T-helper 1 cell (primary cell): ENCODE measurements at places on chromosomes 6 and 20.

DNA sequence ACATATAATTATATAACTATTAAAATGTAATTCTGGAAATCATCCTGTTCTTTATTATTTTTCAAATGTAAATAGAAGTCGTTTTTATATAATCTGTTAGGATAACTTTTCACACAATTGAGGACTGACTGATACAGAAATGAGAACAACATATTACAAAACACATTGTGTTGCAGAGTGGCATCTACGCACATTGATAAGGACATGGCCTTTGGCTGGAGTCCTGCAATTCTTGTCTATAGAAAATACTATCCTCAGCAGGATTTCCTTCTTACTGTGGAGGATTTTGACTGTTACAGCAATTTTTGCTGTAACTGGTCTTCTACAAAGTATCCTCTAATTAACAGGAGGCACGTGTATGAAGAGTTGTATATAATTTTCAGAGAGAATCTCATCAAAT lies 19.8 kb downstream of the SH3BGRL2 start:
- no peak for DNase-seq

GRCh38 chr6:36227379-36228228 lies 31.1 kb downstream of the BRPF3 start:
- DNase-seq, result no peak

- peak; percentile 27 for DNase-seq
Observed at GRCh38 chr20:46349035-46349741, 40.9 kb upstream of the CDH22 start.

DNA sequence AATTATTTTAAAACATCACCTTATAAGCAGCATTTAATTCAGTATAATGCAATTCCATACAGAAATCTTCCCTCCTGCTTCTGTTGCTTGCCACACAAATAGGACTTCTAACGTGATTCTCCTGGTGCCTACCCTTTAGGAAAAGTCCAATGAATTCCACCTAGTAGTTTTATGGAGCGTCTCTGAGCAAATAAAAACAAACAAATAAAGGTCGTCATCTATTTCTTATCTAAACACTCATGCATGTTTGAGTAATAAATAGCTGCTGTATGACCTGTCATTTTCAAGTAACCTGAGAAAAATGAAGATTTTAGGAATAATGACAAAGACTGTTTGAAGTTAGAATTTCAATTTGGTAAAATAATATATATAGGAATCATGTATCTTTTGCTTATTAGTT lies 102.7 kb downstream of the BMP5 start:
- DNase-seq, result no peak

DNA sequence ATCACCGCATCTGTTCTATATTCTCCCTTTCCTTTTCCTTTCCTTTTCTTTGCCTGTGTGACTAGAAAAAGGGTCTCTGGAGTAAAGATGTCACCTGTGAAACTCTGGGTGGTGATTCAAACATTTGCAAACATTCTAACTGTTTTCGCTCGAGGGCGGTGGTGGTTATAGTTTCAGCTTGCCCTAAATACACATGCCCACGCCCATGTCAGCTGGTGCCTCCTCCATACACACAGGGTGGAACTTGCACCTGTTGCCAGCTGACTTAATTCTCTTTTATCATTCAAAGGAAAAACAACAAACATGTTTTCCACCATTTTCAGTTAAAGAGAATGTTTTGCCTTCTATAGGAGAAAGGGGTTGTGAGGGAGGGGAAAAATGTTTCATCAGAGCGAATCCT lies 381.9 kb upstream of the ARID1B start:
- peak; percentile 17 for DNase-seq

DNA sequence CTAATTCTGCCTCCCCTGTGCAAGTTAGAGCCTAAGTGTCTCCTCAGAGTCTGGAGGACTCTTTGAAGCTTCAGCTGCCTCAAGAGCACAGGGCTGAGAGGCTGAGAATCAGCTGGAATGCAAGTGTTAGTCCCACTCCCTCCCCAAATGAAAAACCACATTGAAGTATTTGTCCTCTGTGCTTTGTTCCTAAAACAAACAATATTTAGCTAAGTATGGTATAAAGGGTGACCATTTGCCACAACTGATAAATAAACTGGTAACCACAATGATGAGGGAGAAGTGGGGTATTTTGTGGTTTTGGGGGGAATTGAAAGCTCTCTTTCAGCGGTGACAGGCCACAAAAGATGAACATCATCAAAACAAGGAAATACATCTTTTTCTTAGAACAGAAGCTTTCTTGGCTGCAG lies 91.7 kb upstream of the HDDC2 start:
- no peak for DNase-seq

- DNase-seq, result no peak
Observed at GRCh38 chr6:15001326-15001910, 244.5 kb upstream of the JARID2 start.

GRCh38 chr6:70414813-70415212 lies 1.5 kb downstream of the FAM135A start:
- DNase-seq, result no peak

DNA sequence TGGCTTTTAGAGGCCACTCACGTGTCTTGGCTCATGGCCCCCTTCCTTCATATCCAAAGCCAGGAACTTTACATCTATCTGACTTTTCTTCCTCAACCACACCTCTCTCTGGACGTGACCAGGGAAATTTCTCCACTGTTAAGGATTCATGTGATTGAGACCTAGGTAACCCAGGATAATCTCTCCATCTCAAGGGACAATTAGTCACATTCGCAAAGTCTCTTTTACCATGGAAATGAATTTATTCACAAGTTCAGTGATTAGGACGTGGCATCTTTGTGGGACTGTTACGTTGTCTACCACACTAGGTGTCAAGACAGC lies 227.5 kb upstream of the RAB32 start:
- no peak for DNase-seq

- DNase-seq, result no peak
Observed at GRCh38 chr6:92130944-92131343, 1288.4 kb downstream of the EPHA7 start.

DNA sequence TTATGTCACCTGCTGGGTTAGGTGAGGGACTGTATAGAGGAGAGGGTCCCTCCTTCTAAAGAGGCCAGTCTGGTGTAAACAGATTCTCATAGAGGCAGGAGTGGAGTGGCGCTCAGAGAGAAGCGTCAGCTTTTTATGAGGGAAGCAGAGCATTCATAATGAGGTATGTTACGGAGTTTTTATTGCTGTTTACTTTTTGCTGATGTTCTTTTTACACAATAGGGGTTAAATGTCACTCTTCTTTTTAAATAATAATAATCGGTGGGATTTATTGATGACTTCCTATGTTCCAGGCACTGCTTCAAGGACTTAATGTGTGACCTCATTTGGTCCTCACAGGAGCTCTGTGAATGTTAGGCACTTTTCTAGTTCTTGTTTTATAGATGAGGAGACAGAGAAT lies 79.9 kb downstream of the L3MBTL3 start:
- DNase-seq, result no peak

- no peak for DNase-seq
Observed at GRCh38 chr6:34576286-34576955, 20.3 kb upstream of the SPDEF start.

DNA sequence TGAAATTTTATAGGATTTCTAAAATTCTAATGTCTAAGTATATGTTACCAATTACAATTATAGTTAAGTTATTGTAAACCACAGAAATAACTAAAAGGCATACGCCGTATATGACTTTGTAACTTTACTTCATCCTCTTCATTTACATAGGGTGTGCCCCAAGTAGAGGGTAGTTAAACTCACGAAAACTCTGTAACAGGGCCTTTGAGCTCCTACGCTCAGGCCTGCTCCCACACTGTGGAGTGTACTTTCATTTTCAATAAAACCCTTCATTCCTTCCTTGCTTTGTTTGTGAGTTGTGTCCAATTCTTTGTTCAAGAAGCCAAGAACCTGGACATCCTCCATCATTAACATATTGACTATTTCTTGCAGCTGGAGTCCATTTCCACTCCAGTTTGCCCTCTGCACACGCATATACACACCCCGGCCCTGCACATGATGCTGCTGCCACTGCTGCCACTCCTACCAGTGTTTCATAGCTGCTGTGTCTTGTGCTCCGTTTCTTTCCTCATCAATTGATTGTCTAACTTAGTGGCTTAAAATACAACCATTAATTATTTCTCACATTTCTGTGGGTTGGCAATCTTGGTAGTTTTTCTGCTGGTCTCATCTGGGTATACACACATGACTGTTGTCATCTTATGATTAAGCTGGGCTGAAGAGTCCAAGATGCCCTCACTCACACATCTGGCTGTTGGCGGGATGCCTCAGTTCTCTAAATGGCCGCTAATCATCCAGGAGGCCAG lies 33.0 kb upstream of the SCP2D1 start:
- no peak for DNase-seq

DNA sequence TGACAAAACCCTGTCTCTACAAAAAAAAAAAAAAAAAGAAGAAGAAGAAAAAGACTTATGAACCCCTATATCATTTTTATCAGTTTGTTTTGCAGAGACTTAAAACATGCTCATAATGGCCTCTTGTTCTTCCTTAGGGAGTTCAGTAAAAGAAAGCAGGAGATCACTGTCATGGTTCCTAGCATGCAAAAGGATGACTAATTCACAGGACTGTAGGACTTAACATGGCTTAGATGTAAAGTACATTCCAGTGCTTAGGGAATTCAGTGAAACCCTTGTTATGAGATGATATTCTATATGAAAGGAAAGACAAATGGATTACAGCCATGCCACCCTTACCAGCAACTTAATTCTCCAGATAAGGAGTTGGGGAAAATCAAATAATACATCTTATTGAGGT lies 29.5 kb downstream of the EEF1A1 start:
- DNase-seq, result no peak

GRCh38 chr6:61886608-61887259 lies 399.3 kb downstream of the KHDRBS2 start:
- no peak for DNase-seq

- DNase-seq, result no peak
Observed at GRCh38 chr20:10067321-10067720, 32.5 kb downstream of the ANKEF1 start.

DNA sequence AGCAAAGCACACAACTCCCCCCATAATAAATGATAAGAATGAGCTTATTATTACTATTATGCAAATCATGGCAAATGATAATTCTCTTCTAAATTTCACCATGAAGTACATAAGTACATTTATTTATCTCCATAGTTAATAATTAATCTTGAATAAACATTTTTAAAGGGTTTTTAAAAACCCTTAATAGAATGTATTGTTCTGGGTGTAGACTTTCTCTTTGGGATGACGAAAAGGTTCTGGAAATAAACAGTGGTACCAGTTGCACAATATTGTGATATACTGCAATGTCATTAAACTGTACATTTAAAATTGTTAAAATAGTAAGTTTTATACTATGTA lies 18.0 kb downstream of the DST start:
- DNase-seq, result no peak

GRCh38 chr6:44049989-44050871 lies 77.0 kb downstream of the MRPL14 start:
- no peak for DNase-seq

DNA sequence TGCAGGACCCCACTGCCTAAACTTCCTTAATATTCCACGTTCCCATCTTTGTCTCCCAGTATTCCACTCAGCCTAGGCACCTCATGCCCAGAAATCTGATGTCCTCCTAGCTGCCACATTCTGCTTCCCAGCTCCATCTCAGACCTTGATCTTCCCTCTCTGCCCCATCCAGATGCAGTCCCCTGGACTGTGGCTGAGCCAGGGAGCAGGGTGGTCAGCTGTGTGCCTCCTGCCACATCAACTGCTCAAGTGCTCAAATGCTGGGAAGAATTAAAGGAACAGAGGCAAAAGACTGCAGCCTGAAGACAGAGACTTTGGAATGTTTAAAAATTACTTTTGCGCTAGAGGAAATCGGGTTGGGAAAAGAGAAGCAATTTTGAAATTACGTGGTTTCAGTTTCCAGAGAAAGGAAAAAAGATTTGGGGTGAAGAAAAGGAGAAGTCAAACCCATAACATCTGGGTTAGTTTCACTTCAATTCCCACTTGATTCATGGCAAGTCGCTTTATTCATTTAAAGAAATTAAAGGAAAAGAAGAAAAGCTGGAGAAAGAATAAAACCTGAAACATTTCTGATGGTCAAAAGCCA lies 704.8 kb downstream of the PTPRT start:
- DNase-seq, result no peak

DNA sequence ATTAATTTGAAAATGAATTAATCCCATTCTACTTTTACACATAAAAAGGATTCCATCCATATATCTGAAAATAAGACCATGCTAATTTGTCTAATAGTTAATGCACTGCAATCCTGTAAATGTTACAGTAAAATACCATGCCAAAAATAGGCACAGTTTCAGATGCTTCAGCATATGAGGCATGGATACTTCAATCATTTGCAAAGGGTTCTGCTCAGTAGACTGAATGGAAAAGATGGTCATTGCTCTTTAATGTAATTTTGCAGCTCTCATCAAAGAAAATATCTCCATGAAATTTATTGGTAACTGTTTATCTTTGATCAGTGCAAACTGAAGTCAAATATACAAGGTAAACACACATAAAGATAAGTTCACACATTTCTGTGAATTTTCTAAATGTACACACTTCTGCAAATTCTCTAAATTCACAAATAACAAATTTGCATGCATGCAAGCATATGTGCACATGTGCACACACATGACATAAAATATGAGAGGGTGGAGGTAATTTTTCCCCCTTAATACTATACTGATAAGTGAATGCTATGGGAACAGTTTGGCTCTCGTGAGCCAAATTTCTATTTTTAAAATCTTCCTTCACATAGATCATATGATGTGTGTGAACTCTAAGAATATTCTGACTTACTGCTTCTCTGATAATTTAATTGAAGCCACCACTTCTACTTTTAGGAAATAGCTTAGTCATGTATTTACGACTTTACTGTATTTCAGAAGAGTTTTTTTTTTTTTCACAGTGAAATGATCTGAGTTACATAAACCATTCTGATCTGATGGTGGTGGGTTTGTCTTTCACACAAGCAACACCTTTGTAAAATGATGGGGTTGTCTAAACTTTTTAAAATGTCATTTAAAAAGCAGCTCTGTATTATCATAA lies 996.8 kb upstream of the CITED2 start:
- no peak for DNase-seq

DNA sequence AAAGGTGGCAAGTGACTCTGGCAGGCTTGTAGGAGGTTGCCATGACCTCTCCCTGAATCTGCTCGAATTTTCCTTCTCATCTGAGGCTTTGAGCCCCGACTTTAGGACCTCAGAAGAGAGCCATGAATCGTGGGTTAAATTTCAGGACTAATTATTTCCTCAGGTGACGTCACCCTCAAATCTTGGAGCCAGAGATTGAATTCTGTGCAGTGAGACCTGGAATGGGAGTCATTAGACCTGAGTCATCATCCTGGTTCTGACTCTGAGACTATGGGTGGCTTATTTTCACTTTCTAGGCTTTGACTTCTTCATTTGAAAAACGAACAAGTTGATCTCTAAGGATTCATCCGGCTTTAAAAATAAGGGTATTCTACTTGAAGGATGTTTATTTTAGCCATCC lies 48.5 kb upstream of the PDYN start:
- no peak for DNase-seq

GRCh38 chr6:52400313-52401041 lies 19.7 kb upstream of the EFHC1 start:
- DNase-seq, result no peak

GRCh38 chr20:5160882-5161281 lies 34.1 kb downstream of the CDS2 start:
- DNase-seq, result no peak

- peak; percentile 12 for DNase-seq
Observed at GRCh38 chr6:13769655-13770053, 44.7 kb downstream of the MCUR1 start.

- no peak for DNase-seq
Observed at GRCh38 chr6:157194643-157195042, 128.7 kb downstream of the TMEM242 start.
